ENCODE measurements at places on chromosomes 16 and 17.

DNA sequence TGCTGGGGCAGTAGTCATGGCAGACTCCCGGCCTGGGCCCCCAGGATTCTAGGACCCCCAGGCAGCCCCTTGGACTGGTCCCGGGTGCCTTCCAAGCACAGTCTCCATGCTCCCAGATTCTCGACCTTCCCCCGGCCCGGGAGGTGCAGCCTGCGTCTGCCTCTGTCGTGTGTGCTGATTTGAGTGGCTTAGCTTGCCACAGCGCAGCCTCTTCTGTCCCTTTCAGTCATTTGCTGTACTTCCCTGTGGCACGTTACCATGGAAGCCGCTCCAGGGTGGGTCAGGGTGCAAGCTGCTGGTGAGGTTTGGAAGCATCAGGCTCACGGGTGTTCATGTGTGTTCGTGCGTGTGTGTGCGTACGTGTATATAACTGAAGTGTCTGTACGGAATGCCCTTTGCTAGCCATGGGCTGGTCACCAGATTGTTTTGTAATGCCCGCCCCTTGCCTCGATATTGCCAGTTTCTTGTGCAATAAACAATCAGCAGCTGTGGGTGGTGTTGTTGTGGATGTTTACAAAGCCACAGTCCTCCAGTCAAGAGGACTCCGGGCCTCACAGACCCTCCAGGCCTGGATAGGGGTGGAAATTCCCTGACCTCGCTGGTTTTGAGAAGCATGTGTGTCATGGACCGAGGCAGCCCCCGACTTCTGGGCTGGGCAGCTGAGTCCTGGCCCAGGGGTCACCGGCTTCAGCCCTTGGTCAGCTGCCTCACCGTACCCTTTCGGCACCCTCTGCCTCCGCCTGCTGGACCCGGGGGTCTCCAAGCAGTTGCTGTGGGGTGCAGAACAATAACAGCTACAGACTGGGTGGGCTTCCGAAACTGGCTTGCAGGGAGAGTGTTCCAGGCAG, 9.7 kb upstream of the CLEC18A start:
- DNase-seq = no peak

DNA sequence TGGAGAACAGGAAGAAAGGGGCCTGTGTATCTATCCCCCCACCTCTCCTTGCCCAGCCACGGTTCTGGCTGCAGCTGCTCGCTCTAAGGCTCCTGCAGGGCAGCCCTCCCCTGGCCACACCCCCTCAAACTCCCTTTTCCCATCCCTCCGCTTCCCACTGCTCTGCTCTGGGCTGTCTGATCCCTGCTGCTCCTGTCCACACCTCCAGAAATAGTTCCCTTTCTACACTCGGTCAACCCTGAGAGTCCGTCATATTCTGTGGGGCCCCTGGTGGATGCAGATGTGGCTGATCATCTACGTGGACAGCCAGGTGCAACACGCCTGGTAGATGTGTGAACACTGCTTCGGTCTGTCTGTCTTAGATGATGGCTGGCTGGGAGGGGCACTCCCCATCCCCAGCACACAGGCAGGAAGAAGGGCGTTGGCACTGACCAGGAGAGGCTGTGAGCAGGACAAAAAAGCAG, 19.3 kb upstream of the KRT19 start:
- no peak for DNase-seq

DNA sequence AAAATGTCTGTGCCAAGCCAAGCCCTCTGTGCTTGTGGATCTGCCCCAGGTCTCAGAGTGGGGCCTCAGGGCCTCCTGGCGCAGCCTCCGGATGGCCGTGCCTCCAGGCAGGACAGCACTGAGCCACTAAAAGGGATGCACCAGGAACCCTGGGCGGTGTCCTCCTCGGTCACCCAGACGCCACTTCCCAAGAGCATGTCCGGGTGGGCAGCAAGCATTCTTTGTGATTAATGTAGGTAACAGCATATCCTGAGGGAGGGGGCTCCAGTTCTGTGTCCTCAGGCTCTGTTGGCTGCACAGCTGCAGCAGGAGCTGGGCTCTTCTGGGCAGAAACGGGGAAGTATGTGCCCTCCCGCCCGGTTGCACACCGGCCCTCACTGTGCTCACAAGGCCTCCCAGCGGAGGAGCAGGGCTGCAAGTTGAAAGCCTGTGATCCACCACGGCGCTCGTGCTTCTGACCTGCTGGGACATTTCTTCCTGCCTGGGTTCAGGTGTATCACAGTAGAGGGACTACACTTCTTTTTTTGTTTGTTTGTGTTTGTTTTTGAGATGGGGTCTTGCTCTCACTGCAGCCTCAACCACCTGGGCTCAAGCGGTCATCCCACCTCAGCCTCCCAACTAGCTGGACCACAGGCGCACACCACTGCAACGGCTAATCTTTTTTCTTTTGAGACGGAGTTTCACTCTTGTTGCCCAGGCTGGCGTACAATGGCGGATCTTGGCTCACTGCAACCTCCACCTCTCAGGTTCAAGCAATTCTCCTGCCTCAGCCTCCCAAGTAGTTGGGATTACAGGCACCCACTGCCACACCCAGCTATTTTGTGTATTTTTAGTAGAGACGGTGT, 37.9 kb upstream of the CHMP6 start:
- no peak for DNase-seq

DNA sequence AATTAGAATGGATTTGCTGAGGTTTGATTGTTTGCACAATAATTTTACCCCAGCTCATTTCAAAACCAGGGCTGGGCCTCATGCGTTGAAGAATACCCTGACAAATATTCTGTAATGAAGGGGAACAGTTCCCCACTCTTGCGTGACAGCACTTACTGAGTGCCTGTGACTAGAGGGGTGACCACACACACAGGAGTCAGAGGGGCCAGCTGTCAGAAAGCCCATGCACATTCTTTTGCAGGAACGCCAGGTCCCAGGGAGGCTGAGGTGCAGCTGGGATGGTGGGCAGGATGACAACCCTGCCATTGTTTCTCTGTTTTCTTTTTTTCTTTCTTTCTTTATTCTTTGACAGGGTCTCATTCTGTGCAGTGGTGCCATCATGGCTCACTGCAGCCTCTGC, 44.6 kb downstream of the SMPD3 start:
- DNase-seq = no peak

DNA sequence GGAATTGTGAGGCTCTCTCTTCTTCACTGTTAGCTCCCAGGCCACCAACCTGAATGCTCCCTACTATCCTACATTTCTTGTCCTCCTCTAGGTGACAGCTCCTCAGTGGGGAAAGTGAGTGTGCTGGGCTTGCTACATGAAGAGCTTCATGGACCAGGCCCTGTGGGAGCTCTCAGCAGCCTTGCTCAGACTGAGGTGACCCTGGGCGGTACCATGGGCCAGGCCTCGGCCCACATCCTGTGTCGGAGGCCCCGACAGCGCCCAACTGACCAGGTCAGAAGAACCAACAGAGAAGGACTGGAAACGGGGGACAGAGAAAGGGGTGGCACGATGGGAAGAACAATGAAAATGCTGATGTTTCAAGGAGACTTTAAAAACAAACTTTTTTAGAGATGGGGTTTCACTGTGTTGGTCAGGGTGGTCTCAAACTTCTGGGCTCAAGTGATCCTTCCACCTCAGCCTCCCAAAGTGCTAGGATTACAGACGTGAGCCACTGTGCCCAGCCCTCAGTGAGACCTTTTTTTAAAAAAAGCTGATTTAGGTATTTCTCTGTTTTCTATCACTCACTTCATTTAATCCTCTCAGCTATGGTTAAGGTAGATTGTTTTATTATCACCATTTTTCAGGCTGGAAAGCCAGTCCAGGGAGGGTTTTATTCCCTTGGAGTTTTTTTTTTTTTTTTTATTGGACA, 4.9 kb downstream of the ELP5 start:
- no peak for DNase-seq

- peak; percentile 73 for DNase-seq
Observed at GRCh38 chr17:75288770-75289114, 491 bp downstream of the SLC25A19 start.

GRCh38 chr16:77991701-77992100, 30.6 kb upstream of the CLEC3A start:
- DNase-seq = no peak

GRCh38 chr16:12092544-12092921, 116.0 kb downstream of the SNX29 start:
- DNase-seq = no peak

- DNase-seq = no peak
Observed at GRCh38 chr17:40170325-40170724, 6.9 kb upstream of the RAPGEFL1 start.

GRCh38 chr16:65200857-65201256, 79.0 kb upstream of the CDH11 start:
- no peak for DNase-seq

GRCh38 chr17:58339755-58340404, 11.3 kb upstream of the TSPOAP1 start:
- peak; percentile 76 for DNase-seq

DNA sequence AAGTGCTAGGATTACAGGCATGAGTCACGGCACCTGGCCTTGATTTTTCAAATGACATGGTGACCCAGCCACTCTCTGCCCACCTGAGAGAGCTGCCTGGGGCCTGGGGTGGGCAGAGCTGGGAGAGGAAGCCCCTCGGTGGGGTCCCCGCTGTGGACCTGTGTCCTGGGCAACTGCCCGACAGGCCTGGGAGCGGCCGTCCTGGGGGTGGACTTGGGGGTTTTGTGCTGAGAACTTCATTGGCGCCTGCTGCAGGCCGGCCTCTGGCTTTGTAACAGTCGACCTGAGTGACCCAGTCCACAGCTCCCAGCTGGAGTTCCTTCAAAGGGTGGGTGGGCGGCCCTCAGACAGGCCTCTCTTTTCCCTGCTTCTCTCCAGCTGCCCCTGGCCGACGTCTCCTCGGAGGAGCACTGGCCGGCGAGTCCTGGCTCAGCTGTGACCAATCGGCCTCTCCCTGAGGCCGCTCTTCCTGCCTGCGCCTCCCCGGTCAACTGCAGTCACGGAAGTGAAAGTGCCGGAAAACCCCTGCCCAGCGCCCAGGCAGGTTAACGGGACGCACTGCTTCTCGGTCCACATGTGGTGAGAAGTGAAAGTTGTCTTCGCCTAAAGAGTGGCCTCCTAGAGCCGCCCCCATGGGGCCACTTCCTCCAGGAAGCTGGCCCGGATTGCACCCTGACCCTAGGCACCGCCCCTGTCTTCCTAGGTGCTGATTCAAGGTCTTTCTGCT, 5.5 kb downstream of the CBFA2T3 start:
- DNase-seq = peak; percentile 96

DNA sequence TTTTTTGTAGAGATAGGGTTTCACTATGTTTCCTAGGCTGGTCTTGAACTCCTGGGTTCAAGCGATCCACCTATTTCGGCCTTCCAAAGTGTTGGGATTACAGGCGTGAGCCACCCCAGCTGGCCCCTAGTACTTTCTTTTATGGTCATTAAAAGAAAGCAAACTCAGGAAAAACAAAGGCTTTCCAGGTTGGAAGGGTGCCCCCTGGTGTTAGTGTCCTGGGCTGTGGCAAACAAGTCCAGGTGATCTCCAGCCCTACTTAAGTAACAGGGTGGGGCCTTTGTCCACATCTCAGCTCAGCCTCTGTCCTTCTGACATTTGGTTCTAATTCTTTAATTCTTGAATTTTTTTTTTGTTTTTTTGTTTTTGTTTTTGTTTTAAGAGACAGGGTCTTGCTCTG, 6.9 kb downstream of the IGFBP4 start:
- peak; percentile 63 for DNase-seq

- no peak for DNase-seq
Observed at GRCh38 chr17:77664097-77664729, 294.3 kb upstream of the TNRC6C start.

GRCh38 chr16:26648851-26649250, 417.9 kb upstream of the C16orf82 start:
- DNase-seq = no peak

GRCh38 chr16:69194488-69194887, 7.5 kb downstream of the SNTB2 start:
- no peak for DNase-seq

DNA sequence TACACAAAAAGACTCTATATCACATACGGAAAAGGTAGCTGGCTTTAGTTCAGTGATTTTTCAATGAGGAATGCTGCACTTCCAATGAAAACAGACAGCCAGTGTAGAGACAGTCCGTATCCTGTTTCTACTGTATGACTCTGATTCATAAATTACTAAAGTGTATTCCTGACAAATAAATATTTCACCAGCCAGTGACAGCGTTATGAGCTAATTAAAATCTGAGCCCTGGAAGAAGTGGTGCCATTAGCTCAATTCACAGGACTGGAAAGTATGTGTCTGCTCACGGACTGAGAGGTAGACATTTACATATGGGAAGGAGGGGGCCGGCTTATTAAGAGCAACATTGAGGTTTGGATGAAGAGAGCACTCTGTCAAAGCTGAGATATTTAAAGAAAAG, 207.9 kb upstream of the RBFOX1 start:
- DNase-seq = no peak

DNA sequence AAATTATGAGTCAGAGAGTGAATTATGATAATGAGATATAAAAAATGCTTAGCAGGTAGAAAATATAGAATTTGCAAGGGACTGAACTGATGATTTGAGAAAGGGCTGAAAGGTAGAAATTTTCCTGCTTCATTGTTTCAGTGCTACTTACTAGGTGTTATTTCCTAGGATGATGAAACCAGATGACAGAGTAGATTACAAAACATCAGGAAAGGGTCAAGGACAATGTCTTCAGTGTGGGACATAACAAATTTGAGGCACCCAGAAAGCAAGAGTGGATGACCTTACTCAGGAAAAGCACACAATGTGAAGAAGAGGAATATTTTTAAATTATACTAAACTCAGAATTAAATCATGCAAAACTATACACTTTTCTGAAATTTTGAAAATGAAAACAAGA, 102.1 kb downstream of the SHCBP1 start:
- DNase-seq = no peak

DNA sequence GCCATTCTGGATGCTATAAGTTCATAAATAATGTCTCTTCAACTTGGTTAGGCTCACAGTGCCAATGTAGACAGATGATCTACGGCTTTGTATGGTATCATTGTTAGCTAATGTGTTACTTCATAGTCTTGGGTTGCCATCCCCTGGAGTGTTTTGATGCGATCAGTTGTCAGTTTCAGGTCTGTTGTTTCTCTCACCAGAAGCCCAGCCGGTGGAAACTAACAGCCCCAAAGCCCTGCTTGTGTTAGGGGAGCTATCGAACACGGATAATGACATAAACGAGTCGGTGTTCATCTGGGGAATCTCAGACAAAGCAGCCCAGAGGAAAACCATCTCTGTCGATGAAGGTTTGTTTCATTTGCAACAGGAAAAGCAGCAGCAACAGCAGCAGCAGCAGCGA, 107.4 kb upstream of the ANKFN1 start:
- no peak for DNase-seq

DNA sequence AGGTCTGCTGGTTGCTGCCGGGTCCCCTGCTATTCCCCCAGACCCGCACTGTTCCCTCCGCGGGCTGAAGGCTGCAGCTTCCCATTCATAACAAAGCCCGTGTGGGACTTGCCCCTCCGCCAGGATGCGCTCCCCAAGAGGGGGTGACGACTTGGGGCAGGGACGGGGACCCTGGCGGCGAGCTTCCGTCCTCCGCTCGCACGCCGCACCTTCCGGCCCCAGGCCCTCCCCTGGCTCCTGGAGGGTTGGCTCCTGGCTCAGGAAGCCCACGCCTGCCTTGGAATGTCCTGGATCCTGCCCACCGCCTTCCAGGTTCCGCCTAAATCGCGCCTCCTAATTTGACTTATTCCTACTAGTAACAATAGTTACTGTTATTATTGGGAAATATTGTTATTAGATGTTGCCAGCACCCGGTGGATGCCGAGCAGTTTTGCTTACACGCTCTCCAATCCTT, 1.1 kb upstream of the TFAP4 start:
- DNase-seq = peak; percentile 70
